Omental fat pad (tissue), 4 donors: ENCODE measurements at places on chromosomes 7 and 10. TPM values are rescaled to one million over a fixed set of nuclear protein-coding genes. Genes with fewer than 3 reads are reported as not detected.

LFNG gene
- total RNA-seq, result 4.7 TPM

SPOCK2 gene
- 8.3 TPM for total RNA-seq

OR2A7 gene
- 4.5 TPM for total RNA-seq

SPDYE6 gene
- total RNA-seq, result not detected

GPR158 gene
- 0.19 TPM for total RNA-seq

COL13A1 gene
- total RNA-seq, result 0.46 TPM

RBM33 gene
- 53.4 TPM for total RNA-seq

RBM17 gene
- 69.0 TPM for total RNA-seq

DBF4 gene
- total RNA-seq, result 12.9 TPM

STK31 gene
- total RNA-seq, result 0.37 TPM

LSM5 gene
- 16.5 TPM for total RNA-seq

C7orf57 gene
- not detected for total RNA-seq

PDZD8 gene
- total RNA-seq, result 60.1 TPM

TAS2R4 gene
- total RNA-seq, result 0.84 TPM

STEAP1B gene
- 4.4 TPM for total RNA-seq

LIPK gene
- not detected for total RNA-seq

GRID1 gene
- 3.5 TPM for total RNA-seq

HECW1 gene
- total RNA-seq, result 0.32 TPM

RINT1 gene
- total RNA-seq, result 12.7 TPM

FRMPD2 gene
- not detected for total RNA-seq

SFMBT2 gene
- 12.0 TPM for total RNA-seq

ASB10 gene
- not detected for total RNA-seq

C10orf105 gene
- total RNA-seq, result 0.16 TPM

TMEM130 gene
- 0.24 TPM for total RNA-seq
